Activated CD4-positive, alpha-beta T cell treated with anti-CD3 and anti-CD28 coated beads for 36 hours (primary cell): ENCODE measurements at places on chromosomes 1 and 21.

DNA sequence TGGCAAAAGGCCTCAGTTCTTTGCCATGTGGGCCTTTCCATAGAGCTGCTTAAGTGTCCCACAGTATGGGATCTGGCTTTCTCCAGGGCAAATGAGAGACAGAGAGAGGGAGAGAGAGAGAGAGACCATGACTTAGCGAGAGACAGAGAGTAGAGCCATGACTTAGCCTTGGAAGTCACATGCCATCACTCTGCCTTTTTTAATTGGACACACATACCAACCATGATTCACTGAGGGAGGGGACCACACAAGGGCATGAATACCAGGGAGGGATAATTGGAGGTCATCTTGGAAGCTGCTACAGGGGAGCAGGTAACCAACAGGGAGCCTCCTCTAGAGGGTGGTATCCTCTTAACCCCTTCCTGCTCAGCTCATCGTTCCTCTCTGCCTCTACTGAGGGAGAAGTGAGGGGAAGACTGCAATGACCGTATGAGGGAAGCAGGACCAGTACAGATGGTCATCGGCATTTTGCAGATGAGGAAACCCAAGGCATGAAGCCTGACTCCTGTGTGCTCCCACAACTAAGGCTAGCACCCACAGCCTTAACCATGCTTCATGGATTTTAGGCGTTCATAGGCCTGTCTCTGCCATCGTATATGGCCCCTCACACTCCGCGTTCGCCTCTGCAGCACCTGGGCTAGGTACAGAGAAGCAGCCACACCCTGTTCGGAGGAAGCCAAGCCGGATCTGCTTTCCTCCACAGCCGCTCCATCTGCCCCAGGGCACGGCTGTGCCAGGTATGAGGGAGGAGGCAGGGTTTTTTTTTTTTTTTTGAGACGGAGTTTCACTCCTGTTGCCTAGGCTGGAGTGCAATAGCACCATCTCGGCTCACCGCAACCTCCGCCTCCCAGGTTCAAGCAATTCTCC is 38.6 kb downstream of the MEF2D start:
- DNase-seq: no peak

GRCh38 chr1:147676311-147677085 is 6.2 kb upstream of the ACP6 start:
- DNase-seq: no peak

DNA sequence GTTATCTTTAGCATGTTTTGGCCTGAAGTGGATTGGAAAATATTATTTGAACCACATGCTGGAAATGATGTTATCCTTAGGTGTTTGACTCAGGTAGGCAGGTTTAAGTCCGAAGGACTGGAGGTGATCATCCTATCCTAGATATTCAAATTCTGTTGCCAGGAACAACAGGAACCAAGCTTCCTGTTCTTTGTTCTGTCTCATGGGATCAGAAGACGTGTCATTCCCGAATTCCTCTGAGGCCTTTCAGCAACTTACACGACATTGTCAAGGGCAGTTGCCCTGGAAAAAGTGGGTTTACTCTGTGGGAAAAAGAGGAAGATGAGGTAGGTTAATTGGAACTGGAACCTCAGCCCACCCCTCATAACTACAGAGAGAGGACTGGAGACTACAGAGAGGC is 36.6 kb downstream of the SLAMF6 start:
- no peak for DNase-seq

GRCh38 chr21:41369920-41370839 is 8.4 kb downstream of the MX2 start:
- peak; percentile 59 for DNase-seq

DNA sequence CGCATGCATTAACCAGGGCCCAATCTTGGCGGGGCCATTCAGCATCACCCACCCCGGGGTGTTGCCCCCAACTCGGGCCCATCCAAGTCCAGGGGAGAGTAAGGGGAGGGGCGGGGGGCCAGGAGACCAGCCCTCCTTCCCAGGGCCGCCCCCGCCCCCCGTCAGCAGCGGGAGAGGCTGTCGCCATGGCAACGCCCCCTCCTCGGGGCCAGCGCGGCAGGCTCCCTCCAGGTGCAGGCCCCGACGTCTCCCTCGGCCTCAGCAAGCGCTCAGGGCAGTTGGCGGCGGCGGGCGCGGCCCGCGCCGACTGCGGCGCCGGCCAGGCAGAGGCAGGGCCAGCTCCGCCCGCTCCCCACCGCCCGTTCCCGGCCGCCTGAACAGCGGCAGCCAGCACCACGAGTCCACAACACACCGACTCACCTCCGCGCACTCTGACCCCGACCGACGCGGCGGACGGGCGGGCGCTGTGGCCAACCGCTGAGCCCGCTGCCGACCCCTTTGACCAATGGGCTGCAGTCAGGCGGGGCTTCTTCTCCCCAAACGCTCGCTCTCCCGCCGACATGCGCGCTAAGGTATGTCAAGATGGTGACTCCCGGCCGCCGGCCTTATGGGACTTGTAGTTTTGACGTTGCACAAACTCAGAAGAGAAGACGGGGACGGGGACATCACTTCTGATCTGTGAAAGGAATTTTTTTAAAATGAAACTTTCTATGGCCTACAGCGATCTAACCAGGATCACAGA is at the start of gene ERI3:
ERI3 (minus strand) TSS at position 418 of the 742 bp plus-strand sequence; CDS start at position 187, 231 bp downstream.
- peak; percentile 98 for DNase-seq

GRCh38 chr1:244339073-244339692 is 112.5 kb downstream of the ADSS2 start:
- DNase-seq: no peak

DNA sequence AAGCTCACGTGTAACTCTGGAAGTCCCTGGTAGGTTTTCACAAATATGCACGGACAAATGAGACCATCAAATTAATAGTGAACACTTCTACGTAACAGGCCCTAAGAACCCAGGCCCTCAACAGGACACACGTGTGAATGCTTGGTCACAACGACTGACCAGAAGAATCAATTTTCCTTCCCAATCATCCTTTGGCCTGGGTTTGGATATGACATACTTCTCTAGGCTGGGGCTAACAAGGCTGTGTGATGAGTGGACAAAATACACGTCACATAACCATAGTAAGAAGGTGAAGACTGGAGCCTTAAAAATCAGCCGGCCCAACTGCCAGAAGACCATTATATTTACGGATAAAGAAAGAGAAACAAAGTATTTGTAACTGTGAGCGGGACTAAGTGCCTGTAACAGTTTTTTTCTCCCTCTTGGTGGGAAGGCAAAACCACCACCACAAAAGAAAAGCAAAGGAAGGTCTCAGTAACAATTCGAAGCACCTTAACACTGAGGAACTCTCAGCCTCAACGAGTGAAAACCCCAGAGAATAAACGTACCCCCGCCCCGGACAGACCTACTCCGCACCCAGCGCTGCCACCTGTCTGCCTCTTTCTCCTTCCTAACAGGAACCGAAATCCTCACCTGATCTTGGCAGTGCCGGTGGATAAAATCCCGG is 450 bp downstream of the SDE2 start:
- no peak for DNase-seq

GRCh38 chr1:186139701-186140100 is 235.4 kb downstream of the TPR start:
- DNase-seq: no peak

DNA sequence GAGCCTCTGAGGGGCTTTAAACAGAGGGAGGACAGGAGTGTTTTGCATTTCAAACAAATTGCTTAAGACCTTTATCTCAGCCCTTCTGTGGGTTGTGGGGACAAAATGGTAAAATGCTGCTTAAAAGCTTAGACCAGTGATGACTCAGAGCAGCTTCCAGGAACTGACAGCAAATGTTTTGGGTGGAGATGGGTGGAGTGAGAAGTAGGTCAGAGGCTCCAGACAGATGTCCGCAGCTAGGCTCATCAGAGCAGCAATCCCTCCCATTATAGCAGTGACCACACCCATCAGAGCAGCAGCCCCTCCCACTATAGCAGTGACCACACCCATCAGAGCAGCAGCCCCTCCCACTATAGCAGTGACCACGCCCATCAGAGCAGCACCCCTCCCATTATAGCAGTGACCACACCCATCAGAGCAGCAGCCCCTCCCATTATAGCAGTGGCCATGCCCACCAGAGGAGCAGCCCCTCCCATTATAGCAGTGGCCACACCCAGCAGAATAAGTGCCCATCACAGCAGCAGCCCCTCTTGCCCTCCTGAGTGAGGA is 532.2 kb downstream of the MATN1 start:
- peak; percentile 20 for DNase-seq

DNA sequence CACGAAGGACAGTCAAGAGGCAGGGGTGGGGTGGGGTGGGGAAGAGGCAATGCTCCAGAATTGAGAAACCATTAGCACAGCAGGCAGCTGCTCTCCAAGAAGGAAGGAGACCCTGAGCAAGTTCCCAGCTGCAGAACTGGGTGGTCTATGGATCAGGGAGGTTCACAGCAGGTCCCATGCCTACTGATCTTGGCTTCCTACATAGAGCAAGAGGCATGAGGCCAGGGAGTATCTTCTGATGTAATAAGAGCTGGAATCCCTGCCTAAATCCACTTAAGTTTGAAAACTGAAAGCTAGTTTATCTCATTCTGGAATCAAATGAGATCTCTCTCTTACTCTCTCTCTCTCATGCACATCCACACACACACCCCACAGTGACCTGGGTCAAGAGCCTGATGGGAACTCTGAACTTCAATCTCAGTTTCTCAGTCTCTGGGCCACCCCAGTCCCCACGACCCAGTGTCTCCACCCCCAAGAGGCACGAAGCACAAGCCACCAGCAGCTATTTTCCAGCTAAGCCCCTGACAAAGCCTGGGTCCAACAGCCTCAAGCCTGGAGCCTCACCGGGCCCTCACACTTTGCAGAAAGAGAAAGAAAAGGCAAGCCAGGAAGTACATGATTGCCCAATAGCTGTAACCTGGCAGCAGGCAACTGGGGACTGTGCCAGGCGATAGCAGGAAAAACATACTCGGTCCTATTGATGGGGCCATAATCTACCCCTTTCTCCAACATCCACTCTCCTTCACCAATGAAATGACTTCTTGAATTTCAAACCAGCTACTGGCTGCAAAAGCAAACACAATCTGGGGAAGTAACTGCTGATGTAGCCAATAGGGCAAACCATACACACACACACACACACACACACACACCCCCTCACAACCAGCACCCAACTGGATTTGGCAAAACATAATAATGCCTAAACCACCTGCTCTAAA is 2.2 kb downstream of the NUAK2 start:
- peak; percentile 55 for DNase-seq

DNA sequence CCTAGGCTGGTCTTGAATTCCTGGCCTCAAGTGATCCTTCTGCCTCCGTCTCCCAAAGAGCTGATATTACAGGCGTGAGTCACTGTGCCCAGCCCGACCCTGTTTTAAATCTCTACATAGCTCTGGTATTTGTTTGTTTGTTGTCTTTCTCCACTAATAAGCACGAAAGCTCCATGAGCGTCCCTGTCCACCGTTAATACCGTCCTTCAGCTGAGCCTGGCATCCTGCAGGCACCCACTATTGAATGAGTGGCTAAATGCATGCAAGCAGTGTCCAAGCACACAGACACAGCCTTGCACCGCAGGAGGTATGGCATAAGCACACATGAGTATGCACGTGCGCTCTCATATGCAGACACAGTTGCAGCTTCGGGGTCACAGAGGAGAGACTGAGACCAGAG is 4.5 kb upstream of the COL16A1 start:
- no peak for DNase-seq

DNA sequence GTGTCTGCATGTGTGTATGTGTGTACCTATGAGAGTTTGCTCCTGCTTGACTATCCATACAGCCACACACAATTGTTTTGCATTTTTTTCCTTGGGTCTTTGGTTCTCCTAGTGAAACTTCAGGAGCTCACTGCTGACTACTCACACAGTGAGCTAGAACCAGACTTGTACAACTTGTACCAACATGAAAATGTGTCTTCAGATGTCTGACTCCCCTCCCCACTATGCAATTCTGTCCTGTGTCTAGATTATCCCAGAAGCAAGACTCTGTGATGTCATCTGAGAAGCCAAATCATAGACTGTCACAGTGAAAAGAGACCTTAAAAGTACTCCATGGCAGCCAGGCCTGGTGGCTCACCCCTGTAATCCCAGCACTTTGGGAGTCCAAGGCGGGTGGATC is 49.7 kb downstream of the ELAVL4 start:
- DNase-seq: no peak

- no peak for DNase-seq
Observed at GRCh38 chr1:237478842-237479241, 411.9 kb downstream of the ZP4 start.

- DNase-seq: no peak
Observed at GRCh38 chr1:212771341-212771740, 20.2 kb downstream of the NSL1 start.

DNA sequence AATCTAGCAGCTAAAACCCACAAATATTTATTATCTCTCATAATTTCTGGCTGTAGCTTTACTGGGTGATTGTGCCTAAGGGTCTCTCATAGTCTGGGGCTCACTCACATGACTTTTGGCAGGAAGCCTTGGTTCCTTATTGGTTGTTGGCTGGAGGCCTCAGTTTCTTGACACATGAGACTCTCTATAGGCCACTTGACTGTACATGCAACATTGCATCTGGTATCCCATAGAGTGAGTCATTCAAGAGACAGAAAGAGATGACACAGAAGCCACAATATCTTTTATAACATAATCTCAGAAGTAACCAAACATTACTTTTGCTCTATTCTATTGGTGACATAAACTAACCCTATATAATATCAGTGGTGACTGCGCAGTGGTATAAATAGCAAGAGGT is 128.5 kb upstream of the HNRNPU start:
- DNase-seq: no peak

- DNase-seq: no peak
Observed at GRCh38 chr1:160868141-160868540, 5.5 kb upstream of the CD244 start.

GRCh38 chr1:151867765-151868411 is 14.4 kb upstream of the THEM5 start:
- DNase-seq: peak; percentile 39
